ENCODE measurements at places on chromosomes 1 and 21. TPM values are rescaled to one million over a fixed set of nuclear protein-coding genes. Genes with fewer than 3 reads are reported as not detected.

IL19 gene
- total RNA-seq, result not detected

DNA sequence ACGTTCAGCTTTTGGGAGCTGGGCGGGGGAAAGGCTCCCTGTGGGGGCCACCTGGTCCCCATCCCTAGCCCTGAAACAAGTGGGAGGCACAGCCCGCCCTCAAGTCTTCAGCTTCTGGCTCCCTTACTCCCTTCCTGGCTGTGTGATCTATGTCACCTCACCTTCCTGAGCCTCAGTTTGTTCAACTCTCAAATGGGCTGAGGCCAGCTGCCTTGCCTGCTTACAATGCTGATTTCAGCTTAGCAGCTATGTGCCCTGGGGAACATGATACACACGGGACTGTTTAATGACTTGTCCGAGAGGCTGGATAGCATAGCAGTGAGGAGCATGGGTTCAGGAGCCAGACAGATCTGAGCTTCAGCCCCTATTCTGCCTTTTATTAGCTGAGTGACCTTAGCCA is 19.3 kb downstream of the GRHL3 start:
- no peak overlapping the region for H3K27ac ChIP-seq
- H3K27me3 ChIP-seq, result no peaks in the 10 kb centered on the region
- DNase-seq, result no peak
- H3K4me1 ChIP-seq, result no peaks in the 10 kb centered on the region
- H3K36me3 ChIP-seq, result no peaks in the 10 kb centered on the region

- no peak for DNase-seq
- no peaks in the 10 kb centered on the region for H3K36me3 ChIP-seq
- no peaks in the 10 kb centered on the region for H3K27me3 ChIP-seq
- H3K4me3 ChIP-seq, result no peak overlapping the region
These were observed 55.3 kb downstream of the NME7 start for GRCh38 chr1:169312084-169312954.

PLPPR4 gene
- total RNA-seq, result 0.56 TPM

DNA sequence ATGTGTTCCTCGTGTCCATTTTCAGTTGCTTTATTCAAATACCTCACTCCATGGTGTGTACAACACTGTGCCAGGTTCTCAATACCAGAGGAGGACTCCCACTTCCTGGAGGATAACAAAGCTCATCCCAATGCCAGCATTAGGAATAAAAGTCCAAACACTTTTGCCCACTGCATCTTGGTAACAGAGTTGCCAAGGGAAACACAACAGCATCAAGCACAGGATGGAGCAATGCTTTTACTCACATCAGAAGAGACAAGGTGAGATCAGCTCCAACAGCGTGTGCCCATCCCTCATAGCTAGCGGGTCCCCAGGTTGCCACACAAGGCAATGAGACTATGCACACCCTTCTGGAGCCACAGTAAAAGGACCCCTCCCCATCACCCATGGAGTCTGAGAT is 2.9 kb downstream of the KRTAP20-4 start:
- no peaks in the 10 kb centered on the region for H3K36me3 ChIP-seq
- no peaks in the 10 kb centered on the region for H3K27me3 ChIP-seq
- no peak for DNase-seq
- no peak overlapping the region for H3K27ac ChIP-seq
- H3K4me1 ChIP-seq, result no peaks in the 10 kb centered on the region
- H3K4me3 ChIP-seq, result no peak overlapping the region

DTL gene
- 0.81 TPM for total RNA-seq

DNA sequence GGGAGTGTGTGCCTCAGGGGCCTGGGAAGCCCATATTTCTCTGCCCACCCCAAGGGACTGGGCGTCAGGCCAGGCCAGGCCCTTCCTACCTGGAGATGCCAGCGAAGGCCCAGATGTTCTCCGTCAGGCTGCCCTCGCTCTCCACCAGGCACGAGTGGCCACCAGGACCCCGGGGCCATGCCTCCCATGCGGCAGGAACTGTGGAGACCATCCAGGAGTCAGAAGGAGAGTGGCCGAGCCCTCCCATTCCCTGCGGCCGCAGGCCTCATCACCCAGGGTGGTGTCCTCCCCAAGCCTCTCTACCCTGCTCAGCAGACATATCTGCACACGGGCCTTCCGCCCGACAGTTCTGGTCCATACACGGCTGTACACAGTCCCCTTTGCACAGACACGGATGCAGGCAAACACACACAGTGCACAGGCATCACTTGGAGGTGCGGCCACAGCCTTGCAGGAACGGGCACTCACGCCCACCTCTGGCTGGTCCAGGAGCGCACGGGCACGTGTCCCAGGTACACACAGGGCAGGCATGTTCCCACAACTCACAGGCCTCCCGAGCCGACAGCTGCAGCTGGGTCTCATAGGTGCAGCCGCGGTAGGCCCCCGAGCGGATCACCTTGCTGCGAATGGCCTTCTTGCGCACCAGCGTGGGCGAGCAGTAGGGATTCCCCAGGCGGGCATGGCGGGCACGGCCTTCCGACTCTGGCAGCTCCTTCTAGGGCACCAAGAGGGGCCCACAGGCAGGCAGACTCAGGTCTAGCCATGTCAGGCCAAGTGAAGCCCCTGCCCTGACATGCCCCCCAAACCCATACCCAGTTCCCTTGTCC is 5.9 kb upstream of the KIF17 start:
- no peaks in the 10 kb centered on the region for H3K36me3 ChIP-seq
- no peak for DNase-seq
- H3K27me3 ChIP-seq, result peaks cover 8% of the 10 kb centered on the region
- no peak overlapping the region for H3K27ac ChIP-seq
- no peaks in the 10 kb centered on the region for H3K4me1 ChIP-seq
- no peak overlapping the region for H3K4me3 ChIP-seq

OVAAL gene
- 1.5 TPM for total RNA-seq

GRCh38 chr1:74583397-74583796 is 71.0 kb upstream of the LRRC53 start:
- H3K4me1 ChIP-seq, result no peaks in the 10 kb centered on the region
- no peaks in the 10 kb centered on the region for H3K27me3 ChIP-seq
- H3K4me3 ChIP-seq, result no peak overlapping the region
- DNase-seq, result no peak
- no peak overlapping the region for H3K27ac ChIP-seq

PTPRU gene
- total RNA-seq, result 15.5 TPM

- peak; percentile 72 for DNase-seq
- no peak overlapping the region for H3K27ac ChIP-seq
- H3K36me3 ChIP-seq, result no peaks in the 10 kb centered on the region
- no peaks in the 10 kb centered on the region for H3K4me1 ChIP-seq
- peak overlapping the region; percentile 50 for H3K4me3 ChIP-seq
- H3K27me3 ChIP-seq, result no peaks in the 10 kb centered on the region
These were observed 1.0 kb upstream of the DIRAS3 start for GRCh38 chr1:68051475-68051874.

- H3K4me3 ChIP-seq, result no peak overlapping the region
- no peak overlapping the region for H3K27ac ChIP-seq
These were observed 134.6 kb downstream of the MAST2 start for GRCh38 chr1:45938029-45938428.

DNA sequence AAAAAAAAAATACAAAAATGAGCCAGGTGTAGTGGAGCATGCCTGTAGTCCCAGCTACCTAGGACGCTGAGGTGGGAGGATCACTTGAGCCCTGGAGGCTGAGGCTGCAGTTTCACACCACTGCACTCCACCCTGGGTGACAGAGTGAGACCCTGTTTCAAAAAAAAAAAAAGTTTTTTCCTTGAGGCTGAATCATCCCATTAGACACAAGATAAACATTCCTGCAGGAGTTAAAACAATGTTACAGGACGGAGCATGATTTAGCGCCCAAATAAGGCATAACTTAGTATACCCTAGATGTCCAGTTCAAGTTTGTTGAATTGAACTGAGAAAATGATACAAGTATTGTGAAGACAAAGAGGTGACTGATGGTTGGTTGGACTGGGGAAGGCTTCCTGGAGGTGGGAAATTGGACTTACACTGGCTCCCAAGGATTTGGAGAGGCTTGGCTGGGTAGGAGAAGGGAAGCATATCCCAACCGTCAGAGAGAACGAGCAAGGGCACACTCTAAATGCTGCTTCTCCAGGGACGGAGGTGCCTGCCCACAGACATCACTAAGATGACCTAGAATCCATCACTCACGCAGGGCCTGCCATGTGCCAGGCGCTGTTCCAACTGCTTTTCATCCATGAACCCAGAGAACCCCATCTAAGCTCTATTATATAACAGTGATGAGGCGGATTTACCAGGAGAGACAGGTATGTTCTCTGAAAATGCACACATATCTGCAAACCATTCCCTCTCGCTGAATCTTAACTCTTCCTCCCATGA is 610.6 kb downstream of the KIF26B start:
- H3K36me3 ChIP-seq, result no peaks in the 10 kb centered on the region
- DNase-seq, result no peak
- H3K4me1 ChIP-seq, result no peaks in the 10 kb centered on the region
- H3K27ac ChIP-seq, result no peak overlapping the region
- no peaks in the 10 kb centered on the region for H3K27me3 ChIP-seq

OR2L5 gene
- not detected for total RNA-seq

GRCh38 chr1:82319546-82319945 is 518.8 kb downstream of the ADGRL2 start:
- H3K4me3 ChIP-seq, result no peak overlapping the region
- H3K4me1 ChIP-seq, result no peaks in the 10 kb centered on the region
- H3K27ac ChIP-seq, result no peak overlapping the region
- H3K36me3 ChIP-seq, result no peaks in the 10 kb centered on the region
- no peaks in the 10 kb centered on the region for H3K27me3 ChIP-seq

GRCh38 chr1:166900987-166901386 is 24.9 kb upstream of the TADA1 start:
- H3K4me3 ChIP-seq, result no peak overlapping the region
- peaks cover 2% of the 10 kb centered on the region for H3K27me3 ChIP-seq
- H3K36me3 ChIP-seq, result no peaks in the 10 kb centered on the region
- H3K27ac ChIP-seq, result no peak overlapping the region
- peaks cover 3% of the 10 kb centered on the region for H3K4me1 ChIP-seq
- DNase-seq, result no peak

C1orf94 gene
- not detected for total RNA-seq

LHX4 gene
- total RNA-seq, result not detected

PRRX1 gene
- total RNA-seq, result 44.8 TPM

EYA3 gene
- 18.8 TPM for total RNA-seq

DNA sequence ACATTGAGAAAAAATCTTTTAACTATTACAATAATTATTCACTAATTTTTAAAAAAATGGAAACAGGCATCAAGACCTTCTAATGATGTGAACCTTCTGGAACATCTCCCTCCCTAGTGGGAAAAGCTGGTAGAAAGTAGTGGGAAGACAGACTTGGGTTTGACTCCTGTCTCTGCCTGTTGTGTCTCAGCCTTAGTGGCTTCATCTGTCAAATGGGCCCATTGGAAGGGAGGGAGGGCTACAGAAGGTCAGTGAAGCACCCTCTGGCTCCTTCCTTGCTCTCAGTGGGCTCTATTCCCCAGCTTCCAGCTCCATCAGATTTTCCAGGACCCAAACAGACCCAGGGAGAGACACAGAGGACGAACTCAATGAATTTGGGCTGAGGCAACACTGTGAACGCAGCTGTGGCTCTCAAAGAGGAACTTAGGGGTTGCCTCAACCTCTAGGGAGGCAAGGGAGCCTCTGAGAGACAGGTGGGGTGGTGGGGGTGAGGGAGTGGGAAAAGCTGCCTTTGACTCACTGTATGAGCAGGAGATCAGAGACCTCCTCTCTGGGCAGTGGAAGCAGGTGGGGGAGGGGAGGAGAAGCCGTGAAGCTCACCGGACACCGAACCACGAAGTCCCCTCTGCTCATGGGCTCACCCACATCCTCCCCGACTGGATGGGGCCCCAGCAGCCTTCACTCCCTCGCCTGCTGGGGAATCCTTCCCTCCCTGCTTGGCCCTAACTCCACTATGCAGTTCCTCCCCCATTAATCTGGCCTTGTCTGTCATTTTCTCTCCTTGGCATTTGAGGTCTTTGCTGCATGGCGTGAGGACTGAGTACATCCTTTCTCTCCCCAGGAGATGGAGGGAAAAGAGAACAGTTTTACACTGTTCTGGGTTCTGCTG is 4.5 kb downstream of the CNR2 start:
- DNase-seq, result peak; percentile 39
- peaks cover 49% of the 10 kb centered on the region for H3K4me1 ChIP-seq
- H3K27ac ChIP-seq, result no peak overlapping the region
- H3K27me3 ChIP-seq, result peaks cover 8% of the 10 kb centered on the region
- no peaks in the 10 kb centered on the region for H3K36me3 ChIP-seq

DNA sequence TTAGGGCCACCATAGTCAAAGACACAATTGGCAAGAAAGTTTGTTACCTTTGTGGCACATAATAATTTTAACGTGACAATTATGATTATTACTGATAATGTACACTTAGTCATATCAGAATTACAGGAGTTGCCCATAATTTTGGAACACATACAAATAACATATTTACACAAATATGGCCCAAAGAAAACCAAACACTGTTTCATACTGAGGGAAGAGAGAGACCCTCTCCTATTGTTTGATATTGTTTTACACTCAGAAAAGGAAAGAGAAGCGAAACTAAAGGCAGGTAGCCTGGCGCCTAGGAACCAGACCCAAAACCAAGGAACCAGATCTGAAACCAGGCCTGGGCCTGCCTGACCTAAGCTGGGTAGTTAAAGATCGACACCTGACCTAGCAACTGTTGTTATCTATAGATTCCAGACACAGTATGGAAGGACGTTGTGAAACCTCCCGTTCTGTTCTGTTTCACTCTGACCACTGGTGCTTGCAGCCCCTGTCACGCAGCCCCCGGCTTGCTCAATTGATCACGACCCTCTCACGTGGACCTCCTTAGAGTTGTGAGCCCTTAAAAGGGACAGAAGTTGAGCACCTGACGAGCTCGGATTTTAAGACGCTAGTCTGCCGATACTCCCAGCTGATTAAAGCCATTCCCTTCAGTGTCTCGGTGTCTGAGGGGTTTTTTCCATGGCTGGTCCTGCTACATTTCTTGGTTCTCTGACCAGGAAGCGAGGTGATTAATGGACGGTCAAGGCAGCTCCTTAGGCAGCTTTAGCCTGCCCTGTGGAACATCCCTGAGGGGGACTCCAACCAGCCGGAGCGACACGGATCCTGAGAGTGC is 27.9 kb downstream of the C1orf115 start:
- H3K36me3 ChIP-seq, result no peaks in the 10 kb centered on the region
- H3K4me3 ChIP-seq, result no peak overlapping the region
- no peak overlapping the region for H3K27ac ChIP-seq
- H3K27me3 ChIP-seq, result no peaks in the 10 kb centered on the region
- no peak for DNase-seq
- H3K4me1 ChIP-seq, result no peaks in the 10 kb centered on the region

DNA sequence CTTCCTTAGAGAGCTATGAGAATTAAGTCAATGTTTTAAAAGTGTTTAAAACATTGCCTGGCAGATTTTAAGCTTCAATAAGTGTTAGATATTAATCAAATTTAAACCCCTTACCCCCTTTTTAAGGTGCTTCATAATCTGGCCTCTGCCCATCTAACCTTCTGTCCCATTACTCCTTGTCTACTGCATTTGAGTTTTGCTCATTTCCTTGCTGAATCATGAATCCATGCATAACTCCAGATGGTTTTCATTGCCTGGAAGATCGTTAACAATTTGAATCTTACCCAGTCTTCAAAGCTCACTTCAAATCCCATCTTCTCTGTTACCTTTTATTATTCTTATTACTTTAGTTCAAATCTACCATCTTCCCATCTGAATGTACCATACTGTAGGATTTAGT is 4.6 kb downstream of the HJV start:
- no peak for DNase-seq
- no peak overlapping the region for H3K4me3 ChIP-seq
- H3K36me3 ChIP-seq, result no peaks in the 10 kb centered on the region
- H3K4me1 ChIP-seq, result no peaks in the 10 kb centered on the region
- no peaks in the 10 kb centered on the region for H3K27me3 ChIP-seq

PTGFR gene
- 0.37 TPM for total RNA-seq

Measured in heart left ventricle (tissue), 16 donors.